ENCODE measurements at places on chromosomes 4 and X.

- DNase-seq = no peak
Measured at GRCh38 chr4:36226430-36227227, 17.7 kb downstream of the ARAP2 start.

- DNase-seq = no peak
Measured at GRCh38 chrX:46588263-46588662, 14.7 kb downstream of the CHST7 start.

GRCh38 chrX:38841750-38842149 is 40.5 kb downstream of the MID1IP1 start:
- DNase-seq = no peak

DNA sequence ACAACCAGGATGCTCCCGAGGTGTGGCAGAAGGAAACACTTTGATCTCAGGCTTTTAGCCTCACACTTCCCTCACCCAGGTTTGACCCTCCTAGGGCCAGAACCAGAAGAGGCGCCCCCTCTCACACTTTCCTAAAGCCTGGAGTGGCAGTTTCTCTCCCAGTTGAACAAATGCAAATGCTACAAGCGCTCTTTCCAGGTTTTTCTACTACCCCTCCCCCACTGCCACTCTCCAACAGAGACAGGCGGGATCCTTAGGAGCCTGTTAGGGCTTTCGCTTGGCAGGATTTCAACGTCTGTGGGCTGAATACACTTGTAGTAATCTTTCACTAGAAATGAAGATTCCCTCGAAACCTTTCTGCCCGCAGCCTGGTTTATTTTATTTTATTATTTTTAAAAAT is 2.4 kb downstream of the TSC22D3 start:
- DNase-seq = no peak

GRCh38 chr4:38925492-38926413 is 58.1 kb downstream of the FAM114A1 start:
- DNase-seq = no peak

DNA sequence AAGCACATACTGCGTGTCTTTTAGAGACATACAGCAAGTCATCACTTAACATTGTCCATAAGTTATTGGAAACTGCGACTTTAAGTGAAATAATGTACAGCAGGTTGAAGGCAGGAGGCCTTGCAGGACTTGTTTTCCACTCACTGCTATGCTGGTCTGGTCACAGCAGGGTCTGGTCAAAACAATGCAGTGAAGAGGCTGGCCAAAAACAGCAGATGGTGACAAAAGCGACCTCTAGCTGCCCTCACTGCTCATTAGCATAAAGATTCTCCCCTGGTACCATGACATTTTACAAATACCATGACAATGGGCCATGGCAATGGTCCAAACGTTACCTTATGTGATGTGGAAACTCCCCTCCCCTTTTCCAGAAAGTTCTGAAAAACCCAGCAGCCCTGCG is 1283.6 kb downstream of the FSTL5 start:
- DNase-seq = no peak

- no peak for DNase-seq
Measured at GRCh38 chr4:68152411-68152810, 22.7 kb upstream of the TMPRSS11F start.

GRCh38 chr4:38157592-38157991 is 197.4 kb downstream of the PTTG2 start:
- no peak for DNase-seq

- DNase-seq = no peak
Measured at GRCh38 chr4:150152766-150153165, 74.5 kb downstream of the DCLK2 start.

DNA sequence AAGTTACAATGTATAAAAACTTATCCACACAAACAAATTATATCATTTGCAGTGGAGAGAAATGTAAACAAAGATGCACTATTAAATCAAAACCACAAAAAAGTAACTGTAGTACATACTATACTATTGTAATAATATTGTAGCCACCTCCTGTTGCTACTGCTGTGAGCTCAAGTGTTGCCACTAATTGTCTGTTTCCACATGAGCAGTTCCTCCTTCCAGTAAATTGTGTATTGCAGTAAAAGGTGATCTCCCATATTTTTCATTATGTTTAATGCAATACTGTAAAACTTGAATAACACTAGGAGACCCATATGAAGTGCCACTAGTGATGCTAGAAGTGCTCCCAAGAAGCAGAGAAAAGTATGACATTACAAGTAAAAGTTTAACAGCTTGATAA is 11.7 kb downstream of the LIN54 start:
- DNase-seq = no peak

- DNase-seq = no peak
Measured at GRCh38 chr4:138542191-138542776, 300.1 kb upstream of the SLC7A11 start.

- DNase-seq = no peak
Measured at GRCh38 chrX:150158554-150159332, 204.4 kb upstream of the MAMLD1 start.

GRCh38 chr4:185779517-185779916 is 32.5 kb downstream of the SORBS2 start:
- DNase-seq = no peak

GRCh38 chrX:93695981-93696380 is 22.0 kb downstream of the FAM133A start:
- DNase-seq = no peak

GRCh38 chr4:151481813-151482212 is 72.8 kb downstream of the FHIP1A start:
- no peak for DNase-seq

- no peak for DNase-seq
Measured at GRCh38 chr4:176198316-176198903, 3.0 kb upstream of the SPATA4 start.

Measured in stimulated activated CD8-positive, alpha-beta memory T cell treated with anti-CD3 and anti-CD28 coated beads, Interleukin-4, amount 100 ng/mL, for 4 hours (primary cell).